ENCODE measurements at places on chromosomes 2 and 18. TPM values are rescaled to one million over a fixed set of nuclear protein-coding genes. Genes with fewer than 3 reads are reported as not detected.

Gene SCN3A
- 0.58 TPM for total RNA-seq

Gene TLX2
- 0.45 TPM for total RNA-seq

Gene SULT1C2
- not detected for total RNA-seq

Gene GRHL1
- total RNA-seq, result 3.2 TPM

Gene MYO7B
- 0.45 TPM for total RNA-seq

Gene RAB6C
- total RNA-seq, result not detected
